ENCODE measurements at places on chromosomes 13 and 19.

- no peak for DNase-seq
These were observed 4.4 kb upstream of the MTMR6 start for GRCh38 chr13:25291691-25292090.

- DNase-seq = no peak
These were observed 127.7 kb upstream of the ZNF536 start for GRCh38 chr19:30244533-30244932.

GRCh38 chr13:57716295-57716694 is 84.8 kb downstream of the PCDH17 start:
- DNase-seq = no peak

DNA sequence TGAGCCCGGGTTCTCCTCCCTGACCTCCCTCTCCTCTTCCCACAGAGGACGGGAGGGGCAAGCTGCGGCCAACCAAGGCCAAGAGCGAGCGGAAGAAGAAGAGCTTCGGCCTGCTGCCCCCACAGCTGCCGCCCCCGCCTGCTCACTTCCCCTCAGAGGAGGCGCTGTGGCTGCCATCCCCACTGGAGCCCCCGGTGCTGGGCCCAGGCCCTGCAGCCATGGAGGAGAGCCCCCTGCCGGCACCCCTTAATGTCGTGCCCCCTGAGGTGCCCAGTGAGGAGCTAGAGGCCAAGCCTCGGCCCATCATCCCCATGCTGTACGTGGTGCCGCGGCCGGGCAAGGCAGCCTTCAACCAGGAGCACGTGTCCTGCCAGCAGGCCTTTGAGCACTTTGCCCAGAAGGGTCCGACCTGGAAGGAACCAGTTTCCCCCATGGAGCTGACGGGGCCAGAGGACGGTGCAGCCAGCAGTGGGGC is 162.2 kb downstream of the KDM4B start:
- DNase-seq = no peak

DNA sequence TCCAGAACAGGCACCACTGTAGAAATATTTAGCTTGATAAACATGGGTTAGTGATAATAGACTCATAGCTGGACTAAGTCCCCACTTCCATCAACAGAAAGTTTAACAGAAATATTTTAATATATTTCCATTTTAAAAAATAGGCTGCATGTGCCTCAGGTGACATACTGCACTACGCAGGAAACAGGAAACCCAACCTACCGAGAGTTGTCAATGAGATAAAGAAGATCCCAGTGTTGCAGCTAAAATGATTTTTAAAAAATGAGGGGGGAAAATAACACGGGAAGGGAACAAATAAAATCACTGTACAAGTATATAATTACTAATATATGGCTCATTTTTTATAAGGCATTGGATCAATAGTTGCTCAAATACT is 154.8 kb downstream of the TBC1D4 start:
- no peak for DNase-seq

- no peak for DNase-seq
These were observed 122.0 kb downstream of the NDFIP2 start for GRCh38 chr13:79602936-79603335.

DNA sequence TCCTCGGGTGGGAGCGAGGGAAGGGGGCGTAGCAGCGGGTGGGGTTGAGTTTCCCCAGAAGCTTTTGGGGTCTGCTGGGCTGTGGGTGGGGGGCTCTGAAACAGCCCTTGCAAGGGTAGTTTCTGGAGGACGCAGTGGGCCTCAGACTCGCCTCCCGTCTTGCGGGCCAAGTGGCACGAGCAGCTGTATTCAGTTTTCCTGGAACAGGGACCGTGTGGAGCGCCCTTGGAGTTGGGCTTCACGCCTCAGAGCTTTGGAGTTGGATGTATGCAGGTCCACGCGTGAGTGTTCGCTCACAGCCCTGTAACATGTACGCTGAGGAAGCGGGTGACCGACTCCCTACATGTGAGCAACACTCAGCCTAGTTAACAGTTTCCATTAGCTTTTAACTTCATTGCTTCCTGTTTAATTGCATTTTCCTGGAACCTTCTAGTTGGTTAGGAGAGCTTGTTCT is 603 bp downstream of the TM9SF2 start:
- DNase-seq = no peak

GRCh38 chr13:73090823-73091187 is 32.0 kb downstream of the KLF5 start:
- DNase-seq = no peak

DNA sequence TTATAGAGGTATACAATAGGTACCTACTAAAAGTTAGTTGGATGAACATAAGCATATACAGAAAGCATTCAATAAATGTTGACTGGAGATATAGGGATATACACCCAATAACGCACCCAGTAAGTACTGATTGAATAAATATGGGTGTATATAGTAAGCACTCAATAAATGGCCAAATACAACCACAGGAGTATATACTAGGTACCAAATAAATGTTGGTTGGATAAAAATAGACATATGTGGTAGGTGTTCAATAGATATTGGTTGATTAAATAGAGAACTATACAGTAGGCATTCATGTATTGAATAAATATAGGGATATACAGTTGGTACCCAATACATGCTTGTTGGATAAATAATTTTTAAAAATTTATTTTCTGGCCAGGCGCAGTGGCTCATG is 9.4 kb downstream of the ANGPTL8 start:
- DNase-seq = no peak

- no peak for DNase-seq
These were observed 22.7 kb downstream of the HPN start for GRCh38 chr19:35063940-35064818.

GRCh38 chr13:111926501-111927180 is 140.3 kb upstream of the SOX1 start:
- no peak for DNase-seq

DNA sequence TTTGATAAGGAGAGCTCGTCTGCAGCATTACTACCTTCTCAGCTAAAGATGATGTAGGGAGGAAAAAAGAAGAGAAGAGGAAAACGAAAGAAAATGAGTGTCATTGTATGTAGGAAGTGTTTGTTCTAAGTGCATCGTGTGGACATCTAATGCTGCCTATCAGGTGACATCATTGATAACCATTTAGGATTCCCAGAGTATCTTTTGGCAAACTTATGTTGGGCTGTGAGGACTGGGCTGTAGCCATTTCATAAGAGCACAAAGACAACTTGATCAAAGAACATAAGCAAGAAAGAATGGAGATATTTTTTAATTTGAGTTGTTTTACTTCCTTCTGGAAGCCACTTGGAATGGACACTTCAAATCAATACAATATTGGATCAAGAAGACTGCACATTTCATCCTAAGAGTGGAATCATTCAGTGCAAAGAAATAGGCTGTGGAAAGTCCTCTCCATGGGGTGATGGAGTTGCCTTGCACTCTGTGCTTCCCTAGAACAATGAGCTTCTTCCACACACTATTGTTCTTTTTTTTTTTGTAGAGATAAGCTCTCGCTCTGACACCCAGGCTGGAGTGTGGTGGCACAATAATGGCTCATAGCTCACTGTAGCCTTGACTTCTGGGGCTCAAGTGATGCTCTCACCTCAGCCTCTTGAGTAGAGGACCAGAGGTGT is 52.4 kb upstream of the UBL3 start:
- DNase-seq = no peak

GRCh38 chr19:18282021-18282787 is 782 bp upstream of the JUND start:
- no peak for DNase-seq

Measured in smooth muscle cell of the brain vasculature (primary cell).